ENCODE measurements at places on chromosomes 16 and 17.

DNA sequence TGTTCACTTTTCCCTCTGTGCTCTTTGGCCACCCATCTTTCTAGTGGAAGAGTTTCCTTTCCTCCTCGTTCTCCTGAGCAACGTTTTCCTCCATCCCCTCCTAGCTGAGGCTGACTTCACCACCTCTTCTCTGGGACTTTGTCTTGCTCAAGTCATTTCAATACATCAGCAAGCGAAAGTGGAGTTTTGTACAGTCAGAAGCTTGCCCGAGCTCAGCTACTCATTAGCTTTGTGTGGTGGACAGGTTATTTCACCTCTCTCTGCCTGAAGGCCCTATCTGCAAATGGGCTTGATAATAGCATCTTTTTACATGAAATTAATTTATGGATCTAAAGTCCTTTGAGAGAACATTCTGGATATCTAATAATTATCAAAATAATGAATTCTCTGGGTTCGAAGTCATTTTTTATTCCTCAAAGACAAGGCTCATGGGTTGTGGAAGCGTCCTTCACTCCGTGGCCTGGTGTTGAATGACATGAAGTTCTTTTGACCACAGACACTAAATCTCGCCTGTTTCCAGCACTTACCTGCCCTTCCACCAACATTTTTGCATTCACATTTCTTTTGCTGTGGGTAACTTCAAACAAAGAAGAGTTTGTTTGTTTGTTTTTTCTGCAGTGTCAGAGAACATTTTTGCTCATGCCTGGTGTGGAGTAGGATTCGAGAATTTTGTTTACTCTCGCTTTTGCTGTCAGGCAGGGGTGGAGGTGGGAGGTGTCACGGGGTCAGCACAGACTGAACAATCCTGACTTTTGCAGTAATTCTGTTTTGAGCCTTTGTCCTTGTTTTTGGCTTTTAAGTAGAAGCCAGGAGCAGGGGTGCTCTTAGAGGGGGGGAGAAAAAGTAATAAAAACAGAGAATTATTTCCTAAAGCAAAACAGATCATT, 155.0 kb upstream of the CACNG5 start:
- no peak for DNase-seq

- DNase-seq: no peak
Measured at GRCh38 chr17:77312061-77312701, 171.4 kb downstream of the SEC14L1 start.

GRCh38 chr16:14437426-14437825, 192.6 kb downstream of the PARN start:
- DNase-seq: no peak

GRCh38 chr17:65055280-65055707, 1.2 kb downstream of the GNA13 start:
- DNase-seq: no peak

DNA sequence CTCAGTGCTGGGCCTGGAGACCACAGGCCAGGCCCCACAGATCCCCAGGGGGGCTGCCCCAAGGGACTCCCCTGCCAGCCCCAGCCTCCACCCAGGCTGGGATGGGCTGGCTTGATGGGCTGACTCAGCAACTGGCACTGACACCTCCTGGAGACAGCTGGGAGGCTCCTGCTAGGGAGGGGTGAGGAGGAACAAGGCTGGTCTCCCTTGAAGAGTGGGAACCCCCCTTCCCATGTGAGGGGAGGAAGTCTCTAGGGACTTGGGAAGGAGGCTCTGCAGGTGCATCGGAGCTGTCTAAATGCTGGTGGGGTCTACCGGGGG, 10.4 kb downstream of the NHERF1 start:
- DNase-seq: no peak

GRCh38 chr16:78128913-78129312, 29.5 kb downstream of the WWOX start:
- DNase-seq: no peak

Data from stimulated activated CD4-positive, alpha-beta T cell treated with anti-CD3 and anti-CD28 coated beads, Interleukin-12 subunit alpha, Interleukin-12 subunit beta, amount 100 ng/mL, for 4 hours (primary cell).